ENCODE measurements at places on chromosomes 3 and 15. TPM values are rescaled to one million over a fixed set of nuclear protein-coding genes. Genes with fewer than 3 reads are reported as not detected.

The ANKUB1 gene
- total RNA-seq, result not detected

The PYGO1 gene
- total RNA-seq, result 3.3 TPM

The C3orf20 gene
- not detected for total RNA-seq

The SLC24A5 gene
- not detected for total RNA-seq

The MELTF gene
- total RNA-seq, result 20.6 TPM

The GOLGA8R gene
- 2.9 TPM for total RNA-seq

DNA sequence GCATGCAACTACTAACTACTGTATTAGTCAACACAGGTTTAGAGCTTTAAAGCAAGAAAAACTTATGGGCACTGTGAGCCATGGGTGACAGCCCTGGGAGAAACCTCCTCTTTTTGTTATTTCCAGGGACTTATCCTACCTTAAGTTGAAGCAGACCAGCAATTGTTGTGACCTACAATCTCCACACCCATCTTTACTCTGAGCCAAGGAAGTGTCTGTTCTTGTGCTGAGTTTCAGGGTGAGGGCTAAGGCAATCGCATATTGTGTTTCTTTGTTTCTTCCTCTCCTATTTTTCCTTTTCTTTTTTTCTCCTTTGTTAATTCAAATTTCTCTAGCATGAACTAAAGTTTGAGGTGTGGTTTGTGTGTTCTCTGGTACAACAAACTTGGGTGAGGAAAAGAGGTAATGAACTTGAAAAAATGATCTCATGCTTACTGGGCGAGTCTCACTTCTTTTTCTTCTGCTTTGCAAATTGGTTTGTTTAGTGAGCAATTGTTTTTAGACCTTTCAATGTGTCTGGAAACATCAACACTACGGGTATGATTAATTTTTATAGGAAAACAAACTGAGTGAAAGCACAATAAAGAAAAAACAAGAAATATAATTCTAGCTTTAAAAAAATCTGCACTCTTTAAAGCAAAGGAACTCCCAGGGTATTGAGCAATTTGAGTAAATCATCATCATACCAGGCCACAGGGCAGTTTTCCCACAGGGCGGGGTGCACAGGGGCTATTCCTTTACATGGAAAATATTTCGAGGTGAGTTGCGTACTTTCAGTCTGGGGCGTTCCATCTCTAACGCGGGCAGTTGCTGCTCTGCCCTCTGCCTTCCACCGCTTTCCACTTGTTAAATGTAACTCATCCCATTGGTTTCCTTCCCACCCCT is 2.7 kb downstream of the UPK1B start:
- H3K27ac ChIP-seq, result peak overlapping the region; percentile 31
- no peaks in the 10 kb centered on the region for H3K36me3 ChIP-seq
- peak; percentile 56 for DNase-seq
- H3K4me3 ChIP-seq, result no peak overlapping the region
- no peaks in the 10 kb centered on the region for H3K4me1 ChIP-seq

GRCh38 chr3:62451211-62451887 is 78.0 kb upstream of the FEZF2 start:
- H3K27ac ChIP-seq, result no peak overlapping the region
- no peaks in the 10 kb centered on the region for H3K4me1 ChIP-seq
- no peak for DNase-seq
- no peak overlapping the region for H3K4me3 ChIP-seq
- H3K36me3 ChIP-seq, result no peaks in the 10 kb centered on the region

DNA sequence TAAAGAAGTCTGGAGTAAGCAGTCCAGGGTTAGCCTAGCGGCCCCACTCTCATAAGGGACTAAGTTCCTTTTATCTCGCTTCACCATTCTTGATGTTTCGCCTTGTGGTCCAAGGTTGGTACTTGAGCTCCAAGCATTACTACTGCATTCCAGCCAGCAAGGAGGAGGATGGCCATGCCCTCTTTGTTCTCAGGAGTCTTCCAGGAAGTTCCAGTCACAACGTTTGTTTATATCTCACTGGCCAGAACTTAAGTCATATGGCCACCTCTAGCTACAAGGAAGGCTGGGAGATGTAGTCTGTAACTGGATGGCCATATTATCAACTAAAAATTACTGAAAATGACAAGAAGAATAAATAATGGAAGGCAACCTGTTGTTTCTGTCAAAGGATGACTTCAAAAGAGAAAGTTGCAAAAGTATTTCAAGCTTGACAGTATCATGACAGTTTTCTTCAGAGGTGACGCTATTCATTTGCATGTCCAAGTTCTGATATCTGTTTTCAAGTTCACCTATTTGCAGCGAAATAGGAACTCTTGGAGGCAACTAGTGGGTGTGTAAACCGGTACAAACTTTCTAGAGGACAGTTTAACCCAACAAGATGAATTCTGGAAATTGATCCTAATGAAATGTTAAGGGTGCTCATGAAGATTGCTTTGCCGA is 118.6 kb downstream of the PGPEP1L start:
- no peak overlapping the region for H3K4me3 ChIP-seq
- no peaks in the 10 kb centered on the region for H3K36me3 ChIP-seq
- H3K27me3 ChIP-seq, result no peaks in the 10 kb centered on the region
- no peak overlapping the region for H3K27ac ChIP-seq
- DNase-seq, result no peak

DNA sequence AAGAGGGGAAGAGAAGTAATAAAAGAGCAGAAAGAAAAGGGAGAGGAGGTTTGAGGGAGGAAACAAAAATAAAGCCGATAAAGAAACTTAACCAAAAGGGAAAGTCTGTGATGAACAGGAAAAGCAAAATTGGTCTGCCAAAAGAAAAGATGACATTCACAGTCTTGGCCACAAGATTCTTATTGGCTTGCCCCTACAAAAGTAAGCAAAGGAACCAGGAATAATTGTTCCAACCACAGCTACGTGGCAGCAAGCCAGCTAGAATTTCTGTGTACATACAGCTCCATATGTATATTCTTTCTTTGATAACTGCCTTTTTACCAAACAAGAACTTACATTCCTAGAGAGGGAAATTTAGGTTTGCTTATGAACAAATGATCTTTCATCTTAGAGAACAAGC is 79.6 kb downstream of the MLH1 start:
- H3K27ac ChIP-seq, result no peak overlapping the region
- no peak overlapping the region for H3K4me3 ChIP-seq
- H3K36me3 ChIP-seq, result no peaks in the 10 kb centered on the region
- peaks cover 5% of the 10 kb centered on the region for H3K4me1 ChIP-seq

- no peaks in the 10 kb centered on the region for H3K36me3 ChIP-seq
- no peak overlapping the region for H3K27ac ChIP-seq
- no peak overlapping the region for H3K4me3 ChIP-seq
Measured at GRCh38 chr3:127256733-127257271, 31.0 kb downstream of the PRR20G start.

DNA sequence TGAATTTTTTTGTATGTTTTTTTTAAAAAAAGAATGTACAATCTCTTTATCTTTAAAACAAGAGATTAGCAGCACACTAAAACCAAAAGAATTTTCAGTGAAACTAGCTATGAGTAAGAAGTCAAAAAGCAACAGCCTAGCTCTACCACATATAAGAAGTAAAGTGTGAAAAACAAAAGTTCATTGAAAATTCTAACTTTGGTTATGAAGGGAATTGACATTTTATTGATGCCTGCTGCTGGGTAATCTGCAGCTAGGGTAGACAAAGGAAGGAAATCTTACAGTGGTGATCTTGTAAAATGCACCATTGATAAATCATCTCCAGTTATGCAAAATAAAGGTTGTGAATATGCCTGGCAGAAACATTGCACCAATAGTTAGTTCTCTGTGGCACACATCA is 37.8 kb upstream of the FOXB1 start:
- no peak overlapping the region for H3K27ac ChIP-seq
- no peaks in the 10 kb centered on the region for H3K36me3 ChIP-seq
- no peaks in the 10 kb centered on the region for H3K4me1 ChIP-seq

DNA sequence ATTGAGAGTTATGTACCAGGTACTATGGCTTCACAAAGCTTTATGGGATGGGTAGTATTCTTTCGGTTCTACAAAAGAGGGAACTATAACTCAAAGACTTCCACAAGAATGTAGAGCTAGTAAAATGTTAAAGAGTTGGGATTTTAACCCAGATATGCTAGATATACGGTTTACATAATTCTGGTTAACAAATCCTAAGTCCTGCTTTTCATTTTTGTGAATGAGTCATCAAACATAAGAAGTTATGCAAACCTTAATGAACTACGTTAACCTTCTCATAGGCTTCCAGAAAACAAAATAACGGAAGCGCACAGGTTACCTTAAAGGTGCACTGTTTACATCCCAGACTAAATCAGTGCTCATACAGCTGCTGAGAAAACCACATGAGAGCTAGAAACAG is 1049.3 kb downstream of the MCTP2 start:
- peak overlapping the region; percentile 77 for H3K27ac ChIP-seq
- no peak for DNase-seq
- no peaks in the 10 kb centered on the region for H3K36me3 ChIP-seq
- H3K27me3 ChIP-seq, result no peaks in the 10 kb centered on the region
- no peak overlapping the region for H3K4me3 ChIP-seq

GRCh38 chr3:50617911-50618481 is 1.0 kb downstream of the MAPKAPK3 start:
- H3K27me3 ChIP-seq, result no peaks in the 10 kb centered on the region
- H3K36me3 ChIP-seq, result no peaks in the 10 kb centered on the region
- no peaks in the 10 kb centered on the region for H3K4me1 ChIP-seq
- H3K27ac ChIP-seq, result peak overlapping the region; percentile 90
- no peak for DNase-seq

DNA sequence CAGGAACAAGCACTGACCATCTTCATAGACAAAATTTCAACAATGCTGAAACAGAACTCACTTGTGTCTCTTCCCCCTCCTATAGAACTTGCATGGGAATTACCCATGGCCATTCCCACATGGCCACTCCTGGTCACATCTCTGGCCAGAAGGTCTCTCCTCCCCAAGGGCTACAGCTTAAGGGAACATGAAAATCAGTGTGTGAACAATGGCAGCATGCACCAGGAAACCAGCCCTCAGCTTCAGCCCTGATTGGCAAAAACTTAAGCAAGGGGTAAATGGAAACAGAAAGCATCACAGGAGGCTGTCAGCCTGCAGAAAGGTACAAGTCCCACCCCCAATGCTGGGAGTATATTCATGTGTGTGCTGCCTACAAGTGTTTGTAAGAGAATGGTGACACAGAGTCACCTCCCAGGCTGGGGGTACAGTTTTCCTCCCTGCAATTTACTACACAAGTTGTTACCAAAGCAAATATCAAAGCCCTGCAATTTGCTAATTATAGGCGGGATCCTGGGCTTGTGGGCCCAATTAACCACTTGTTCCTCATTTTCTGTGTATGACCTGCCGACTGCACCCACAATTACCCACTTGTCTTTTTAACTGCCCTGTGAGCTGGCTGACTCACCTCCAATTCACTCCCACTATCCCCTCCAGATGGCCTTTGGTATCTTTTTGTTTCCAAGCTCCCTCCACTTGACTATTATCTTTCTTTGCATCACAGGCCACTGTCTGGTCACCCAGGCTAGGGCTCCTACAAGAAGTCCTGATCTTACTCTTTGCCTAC is 84.4 kb upstream of the HES1 start:
- no peak overlapping the region for H3K4me3 ChIP-seq
- DNase-seq, result peak; percentile 56
- peaks cover 27% of the 10 kb centered on the region for H3K4me1 ChIP-seq
- H3K36me3 ChIP-seq, result no peaks in the 10 kb centered on the region
- H3K27ac ChIP-seq, result peak overlapping the region; percentile 10
- H3K27me3 ChIP-seq, result no peaks in the 10 kb centered on the region

DNA sequence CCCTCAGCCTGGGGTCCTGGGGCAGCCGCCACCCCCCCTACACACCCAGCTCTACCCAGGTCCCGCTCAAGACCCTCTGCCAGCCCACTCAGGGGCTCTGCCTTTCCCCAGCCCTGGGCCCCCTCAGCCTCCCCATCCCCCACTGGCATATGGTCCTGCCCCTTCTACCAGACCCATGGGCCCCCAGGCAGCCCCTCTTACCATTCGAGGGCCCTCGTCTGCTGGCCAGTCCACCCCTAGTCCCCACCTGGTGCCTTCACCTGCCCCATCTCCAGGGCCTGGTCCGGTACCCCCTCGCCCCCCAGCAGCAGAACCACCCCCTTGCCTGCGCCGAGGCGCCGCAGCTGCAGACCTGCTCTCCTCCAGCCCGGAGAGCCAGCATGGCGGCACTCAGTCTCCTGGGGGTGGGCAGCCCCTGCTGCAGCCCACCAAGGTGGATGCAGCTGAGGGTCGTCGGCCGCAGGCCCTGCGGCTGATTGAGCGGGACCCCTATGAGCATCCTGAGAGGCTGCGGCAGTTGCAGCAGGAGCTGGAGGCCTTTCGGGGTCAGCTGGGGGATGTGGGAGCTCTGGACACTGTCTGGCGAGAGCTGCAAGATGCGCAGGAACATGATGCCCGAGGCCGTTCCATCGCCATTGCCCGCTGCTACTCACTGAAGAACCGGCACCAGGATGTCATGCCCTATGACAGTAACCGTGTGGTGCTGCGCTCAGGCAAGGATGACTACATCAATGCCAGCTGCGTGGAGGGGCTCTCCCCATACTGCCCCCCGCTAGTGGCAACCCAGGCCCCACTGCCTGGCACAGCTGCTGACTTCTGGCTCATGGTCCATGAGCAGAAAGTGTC is 30.2 kb downstream of the PTPN23 start:
- no peaks in the 10 kb centered on the region for H3K27me3 ChIP-seq
- no peak overlapping the region for H3K27ac ChIP-seq
- H3K4me3 ChIP-seq, result no peak overlapping the region
- no peak for DNase-seq

GRCh38 chr15:52228921-52229320 is 37.7 kb upstream of the GNB5 start:
- H3K36me3 ChIP-seq, result no peaks in the 10 kb centered on the region
- no peak overlapping the region for H3K4me3 ChIP-seq
- no peaks in the 10 kb centered on the region for H3K4me1 ChIP-seq
- DNase-seq, result peak; percentile 82

- no peak for DNase-seq
- H3K4me3 ChIP-seq, result no peak overlapping the region
- H3K27me3 ChIP-seq, result no peaks in the 10 kb centered on the region
- H3K36me3 ChIP-seq, result peaks cover 7% of the 10 kb centered on the region
- H3K27ac ChIP-seq, result peak overlapping the region; percentile 26
- H3K4me1 ChIP-seq, result no peaks in the 10 kb centered on the region
Measured at GRCh38 chr15:101239724-101240136, 12.1 kb downstream of the CHSY1 start.

GRCh38 chr15:92395098-92395635 is 1.5 kb downstream of the ST8SIA2 start:
- H3K4me1 ChIP-seq, result peaks cover 19% of the 10 kb centered on the region
- no peak overlapping the region for H3K4me3 ChIP-seq
- no peak overlapping the region for H3K27ac ChIP-seq
- no peak for DNase-seq

DNA sequence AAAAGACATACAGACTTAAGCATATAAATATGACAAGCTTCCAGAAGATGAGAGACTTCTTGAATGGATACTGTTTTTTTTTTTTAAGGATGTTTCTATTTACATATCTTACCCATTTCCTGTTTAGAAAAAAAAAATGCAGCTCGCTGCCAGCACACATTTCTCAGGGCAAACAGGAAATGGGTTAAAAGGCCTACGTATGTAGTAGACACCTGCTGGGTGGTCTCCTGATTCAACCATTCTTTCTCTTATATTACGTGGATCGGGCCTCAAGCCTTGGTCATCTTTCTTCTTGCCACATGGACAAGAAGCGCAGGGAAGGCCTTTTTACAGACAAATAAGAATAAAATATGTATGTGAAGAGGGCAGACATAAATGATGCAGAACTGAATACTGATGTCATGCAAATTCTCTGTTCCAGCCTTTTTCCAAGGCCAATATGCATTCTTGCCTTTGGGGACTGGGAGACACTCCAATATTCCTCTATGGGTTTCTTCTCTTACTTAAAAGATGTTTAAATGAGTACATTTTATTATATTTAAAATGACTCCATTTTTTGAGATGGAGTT is 35.0 kb upstream of the TJP1 start:
- H3K27ac ChIP-seq, result no peak overlapping the region
- DNase-seq, result no peak
- no peak overlapping the region for H3K4me3 ChIP-seq
- no peaks in the 10 kb centered on the region for H3K27me3 ChIP-seq
- H3K36me3 ChIP-seq, result no peaks in the 10 kb centered on the region
- no peaks in the 10 kb centered on the region for H3K4me1 ChIP-seq

Measured in transverse colon (tissue), 4 donors.